Spleen (tissue), 13 donors: ENCODE measurements at places on chromosomes 5 and 9. TPM values are rescaled to one million over a fixed set of nuclear protein-coding genes. Genes with fewer than 3 reads are reported as not detected.

The MRPL41 gene
- polyA plus RNA-seq = 69.9 TPM

GRCh38 chr5:181088289-181088688 lies 42.7 kb downstream of the OR2V1 start:
- peaks cover 29% of the 10 kb centered on the region for H3K27me3 ChIP-seq
- no peaks in the 10 kb centered on the region for H3K4me1 ChIP-seq
- H3K36me3 ChIP-seq = no peaks in the 10 kb centered on the region
- H3K4me3 ChIP-seq = no peak overlapping the region

- no peak for DNase-seq
- no peaks in the 10 kb centered on the region for H3K36me3 ChIP-seq
- H3K4me1 ChIP-seq = no peaks in the 10 kb centered on the region
- H3K4me3 ChIP-seq = no peak overlapping the region
Observed at GRCh38 chr5:87361536-87362213, 51.1 kb downstream of the CCNH start.

The WDR38 gene
- polyA plus RNA-seq = not detected
